Bronchial smooth muscle cell (primary cell): ENCODE measurements at places on chromosomes 5 and 9. TPM values are rescaled to one million over a fixed set of nuclear protein-coding genes. Genes with fewer than 3 reads are reported as not detected.

The VCAN gene
- total RNA-seq: 388 and 432 TPM in 2 replicates

The SERINC5 gene
- total RNA-seq: 9.0 and 11.8 TPM in 2 replicates

The SPACA9 gene
- 2.7 and 4.9 TPM in 2 replicates for total RNA-seq

The MPDZ gene
- 11.2 and 39.6 TPM in 2 replicates for total RNA-seq

The AQP7 gene
- 0.34 and 0.47 TPM in 2 replicates for total RNA-seq

The PRRX2 gene
- total RNA-seq: 21.5 and 44.3 TPM in 2 replicates

The NEURL1B gene
- total RNA-seq: 0.47 and 5.1 TPM in 2 replicates

The ARL14EPL gene
- total RNA-seq: 0.69 TPM in 1 of 2 replicates, not detected in the other

The IL9 gene
- not detected in 2 replicates for total RNA-seq

The RBM22 gene
- total RNA-seq: 12.0 and 12.5 TPM in 2 replicates

The OBP2B gene
- total RNA-seq: not detected in 2 replicates

The RLN1 gene
- total RNA-seq: not detected in 2 replicates

The BTNL3 gene
- total RNA-seq: not detected in 2 replicates

The OTULINL gene
- under 0.01 TPM in 1 of 2 replicates, not detected in the other for total RNA-seq

The AK8 gene
- total RNA-seq: 0.26 and 0.47 TPM in 2 replicates
